ENCODE measurements at places on chromosomes 12 and 14.

DNA sequence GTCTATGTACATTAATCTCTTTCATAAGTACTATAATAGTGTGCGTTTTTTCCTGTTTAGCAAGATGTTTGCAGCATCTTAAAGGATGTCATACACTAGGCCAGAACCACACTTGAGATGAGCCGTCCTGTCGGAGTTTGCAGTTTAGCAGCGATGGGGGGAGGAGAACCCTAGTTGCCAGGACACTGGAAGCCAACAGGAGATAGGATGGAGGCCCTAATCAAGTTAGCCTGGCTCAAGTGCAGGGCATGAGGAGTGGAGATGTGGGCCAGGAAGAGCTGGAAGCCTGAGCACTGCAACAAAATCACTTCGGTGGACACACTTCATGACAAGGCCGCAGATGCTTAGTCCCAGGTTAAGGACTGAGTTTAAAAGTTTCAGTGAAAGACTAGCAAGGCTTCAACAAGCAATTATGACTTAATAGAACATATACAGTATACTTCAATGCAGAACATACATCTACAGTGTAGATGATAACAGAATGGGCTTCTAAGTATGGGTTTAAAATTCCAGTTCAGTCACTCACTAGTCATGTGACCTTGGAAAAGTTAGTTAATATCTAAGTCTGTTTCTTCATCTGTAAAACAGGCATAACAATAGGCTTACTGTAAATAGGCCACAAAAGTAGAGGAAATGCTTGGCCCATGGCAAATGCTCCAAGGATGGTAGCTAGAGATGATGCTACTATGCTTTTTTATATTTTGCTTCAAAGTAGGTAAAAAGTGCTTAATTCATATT is 77.1 kb downstream of the PTPN21 start:
- DNase-seq = peak; percentile 6

- DNase-seq = no peak
Observed at GRCh38 chr12:16369156-16369555, 21.7 kb downstream of the MGST1 start.

GRCh38 chr12:92859650-92860386 is 69.3 kb downstream of the EEA1 start:
- DNase-seq = no peak

DNA sequence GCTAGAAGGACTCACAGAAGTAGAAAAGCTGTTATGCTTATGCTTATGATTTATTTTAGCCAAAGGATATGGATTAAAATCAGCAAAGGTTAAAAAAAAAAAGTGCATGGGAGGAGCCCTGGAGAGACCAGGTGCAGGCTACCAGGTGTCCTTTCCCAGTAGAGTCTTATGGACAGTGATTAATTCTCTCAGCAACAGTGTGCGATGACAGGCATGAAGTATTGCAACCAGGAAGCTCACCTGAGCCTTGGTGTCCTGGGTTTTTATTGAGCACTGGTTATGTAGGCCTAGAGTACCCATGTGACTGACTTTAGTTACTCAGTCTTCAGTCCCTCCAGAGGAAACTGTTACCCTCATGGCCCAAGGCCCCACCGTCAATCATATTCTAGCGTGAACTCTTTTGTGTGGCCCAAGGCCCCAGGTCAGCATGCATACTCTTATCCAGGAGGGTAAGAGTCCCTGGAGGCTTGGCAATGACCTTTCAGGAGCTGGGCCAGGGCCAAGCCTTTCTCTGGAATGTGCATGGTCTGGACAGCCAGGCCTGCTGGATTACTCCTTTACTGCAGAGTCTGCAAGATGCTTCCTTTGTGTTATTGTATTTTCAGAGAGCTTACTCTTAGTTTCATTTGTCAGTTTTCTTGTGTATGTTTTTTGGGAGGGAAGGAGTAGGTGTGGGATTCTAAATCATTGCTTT is 69.6 kb upstream of the RD3L start:
- DNase-seq = no peak

GRCh38 chr14:65558363-65558762 is 145.8 kb downstream of the FUT8 start:
- DNase-seq = no peak

DNA sequence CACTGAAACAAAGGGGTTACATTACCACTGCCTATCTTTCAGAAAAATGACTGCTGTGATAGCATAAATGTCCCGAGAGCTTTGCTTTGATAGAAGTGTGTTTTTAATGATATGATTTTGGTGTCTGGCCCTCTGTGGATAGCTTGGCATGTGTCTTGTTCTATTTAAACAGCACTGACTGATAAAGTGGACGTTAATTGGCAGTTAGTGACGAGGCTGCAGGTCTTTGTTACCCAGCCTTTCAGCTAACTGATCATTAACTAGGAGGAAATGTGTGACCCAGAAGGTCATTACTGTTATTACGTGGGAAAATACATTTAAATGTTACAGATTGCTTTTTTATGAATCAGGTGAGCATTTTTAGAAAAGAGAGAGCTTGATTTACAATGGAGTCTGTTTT is 428.3 kb downstream of the DIO2 start:
- no peak for DNase-seq

GRCh38 chr12:27711317-27711682 is 668 bp downstream of the MRPS35 start:
- DNase-seq = no peak

- no peak for DNase-seq
Observed at GRCh38 chr14:71289536-71289935, 382.3 kb downstream of the PCNX1 start.

GRCh38 chr14:40413136-40413535 is 980.9 kb upstream of the FBXO33 start:
- no peak for DNase-seq

DNA sequence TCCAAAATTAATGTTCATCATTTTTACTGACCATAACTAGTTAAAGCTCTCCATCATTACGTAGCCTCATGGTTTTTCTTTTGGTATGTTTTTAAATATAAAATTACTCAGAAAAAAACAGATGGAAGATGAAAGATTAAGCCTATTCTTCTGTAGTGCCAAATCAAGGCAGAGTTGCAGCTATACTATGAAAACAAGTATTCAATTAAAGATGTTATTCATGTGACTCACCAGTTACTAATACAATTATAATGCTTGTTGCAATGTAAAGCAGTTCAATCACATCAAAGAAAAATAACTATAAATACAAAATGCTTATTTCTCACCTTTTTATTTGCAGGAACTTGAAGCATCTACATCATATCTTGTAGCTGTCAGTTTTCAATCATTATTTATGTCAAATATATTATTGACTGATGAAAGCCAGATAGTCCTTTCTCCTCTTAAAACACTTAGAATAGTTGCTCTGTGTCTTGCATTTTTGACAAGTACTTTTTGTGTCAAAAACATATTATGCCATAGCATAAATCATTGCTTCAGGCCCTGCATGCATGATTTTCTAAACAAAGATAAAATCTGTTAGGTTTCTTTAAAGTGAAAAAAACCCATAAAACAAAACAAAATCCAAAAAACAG is 36.0 kb upstream of the TRHDE start:
- peak; percentile 78 for DNase-seq

GRCh38 chr12:117733549-117733805 is 235.3 kb downstream of the KSR2 start:
- DNase-seq = no peak

GRCh38 chr12:108193493-108193892 is 64.4 kb downstream of the WSCD2 start:
- no peak for DNase-seq

DNA sequence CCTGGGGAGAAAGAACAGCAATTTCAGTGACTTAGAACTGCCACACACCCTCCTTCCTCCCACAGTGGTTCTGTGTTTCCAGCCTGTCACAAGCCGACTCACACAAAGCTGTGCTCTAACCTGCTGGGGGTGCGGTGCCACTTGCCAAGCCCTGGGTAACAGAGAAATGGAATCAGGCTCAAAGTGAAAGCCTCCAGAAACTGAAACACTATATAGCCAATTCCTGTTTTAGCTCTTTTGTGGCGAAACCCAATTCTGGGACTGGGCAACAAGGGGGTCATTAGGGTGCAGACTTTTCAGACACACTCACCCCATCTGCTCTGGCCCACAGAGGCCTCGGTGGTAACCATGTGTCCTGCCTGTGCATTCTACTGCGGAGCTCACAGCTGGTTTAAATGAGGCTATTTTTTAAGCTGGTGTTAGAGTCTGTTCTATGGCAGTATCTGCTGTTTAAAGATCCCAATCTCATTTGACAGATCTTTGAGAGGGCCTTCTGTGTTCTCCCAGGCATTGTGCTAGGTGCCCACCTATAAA is 15.2 kb upstream of the ACTR6 start:
- no peak for DNase-seq

DNA sequence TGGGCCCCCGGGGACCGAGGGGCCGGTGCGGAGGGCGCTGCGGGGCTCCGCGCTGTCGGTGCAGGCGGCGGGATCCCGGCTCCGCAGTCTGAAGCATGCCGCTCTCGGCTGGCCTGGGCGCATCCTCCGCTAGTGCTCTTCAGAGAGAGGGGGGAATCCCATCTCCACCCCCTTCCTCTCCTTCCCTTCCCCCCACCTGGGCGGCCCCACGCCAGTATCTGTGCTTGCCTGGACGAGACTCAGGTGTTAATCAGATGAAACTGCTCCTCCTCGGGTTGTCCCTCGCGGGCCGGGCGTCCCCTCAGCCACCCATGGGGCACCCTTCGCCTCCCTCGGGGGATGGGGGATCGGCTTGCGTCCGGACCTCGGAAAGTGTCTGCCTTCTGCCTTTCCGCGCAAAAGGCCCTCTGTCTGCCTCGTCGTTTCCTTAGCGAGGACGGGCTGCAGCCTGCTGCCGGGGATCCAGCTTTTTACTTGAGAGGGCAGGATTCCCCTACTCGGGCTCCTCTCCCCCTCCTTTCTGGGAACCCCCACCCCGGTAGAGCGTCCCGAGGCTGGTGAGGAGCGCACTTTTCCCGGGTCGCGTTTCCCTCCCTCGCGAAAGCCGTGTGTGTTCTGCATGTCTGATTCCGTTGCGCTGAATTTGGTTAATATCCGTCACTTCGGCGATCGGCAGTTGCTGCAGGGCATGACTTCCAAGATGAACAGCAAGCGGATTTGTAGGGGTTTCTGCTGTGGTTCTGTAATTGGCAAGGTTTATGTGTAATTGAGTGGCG is 1.1 kb downstream of the GPHN start:
- peak; percentile 27 for DNase-seq

GRCh38 chr12:132078190-132078589 is 65.9 kb downstream of the DDX51 start:
- DNase-seq = peak; percentile 78

DNA sequence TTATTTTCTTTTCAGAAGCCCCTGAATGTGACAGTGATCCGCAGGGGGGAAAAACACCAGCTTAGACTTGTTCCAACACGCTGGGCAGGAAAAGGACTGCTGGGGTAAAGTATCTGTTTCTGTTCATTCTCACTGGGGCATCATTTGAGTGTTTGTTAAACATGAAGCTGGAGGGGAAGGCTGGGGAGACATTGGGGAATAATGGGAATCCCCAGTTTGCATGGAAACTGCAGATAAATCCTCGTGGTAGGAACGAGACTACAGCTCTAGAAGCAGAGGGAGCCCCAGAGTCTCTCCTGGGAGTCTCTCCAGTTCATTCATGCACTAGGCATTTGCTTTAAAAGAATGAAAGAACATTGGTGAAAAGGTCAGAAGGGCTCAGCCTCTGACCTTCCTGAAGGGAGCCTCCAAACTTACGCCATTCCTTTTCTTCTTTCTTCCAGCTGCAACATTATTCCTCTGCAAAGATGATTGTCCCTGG is 2.5 kb upstream of the CFAP251 start:
- no peak for DNase-seq

DNA sequence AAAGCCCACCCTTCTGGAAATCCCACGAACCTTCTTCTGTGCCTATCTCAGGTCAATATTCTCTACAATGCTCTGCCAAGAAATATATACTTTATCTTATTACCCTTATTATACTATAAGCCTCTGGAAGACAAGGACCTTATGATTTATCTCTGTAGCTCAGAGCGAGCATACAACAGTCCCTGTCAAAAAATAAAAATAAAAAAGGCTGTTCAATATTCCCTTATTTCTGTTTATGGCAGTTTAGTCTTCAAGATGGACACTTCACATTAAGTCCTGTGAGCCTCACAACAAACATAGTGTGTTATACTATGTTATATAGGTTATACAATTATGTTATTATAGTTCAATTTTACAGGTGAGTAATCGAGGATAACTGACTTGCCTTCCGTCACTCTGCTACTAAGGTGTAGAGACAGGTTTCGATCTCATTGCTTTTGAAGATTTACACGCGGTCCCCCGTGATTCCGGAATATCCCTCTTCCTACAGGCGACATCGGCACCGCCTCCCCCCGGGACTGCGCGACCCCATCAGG is 562 bp downstream of the EAPP start:
- DNase-seq = no peak

DNA sequence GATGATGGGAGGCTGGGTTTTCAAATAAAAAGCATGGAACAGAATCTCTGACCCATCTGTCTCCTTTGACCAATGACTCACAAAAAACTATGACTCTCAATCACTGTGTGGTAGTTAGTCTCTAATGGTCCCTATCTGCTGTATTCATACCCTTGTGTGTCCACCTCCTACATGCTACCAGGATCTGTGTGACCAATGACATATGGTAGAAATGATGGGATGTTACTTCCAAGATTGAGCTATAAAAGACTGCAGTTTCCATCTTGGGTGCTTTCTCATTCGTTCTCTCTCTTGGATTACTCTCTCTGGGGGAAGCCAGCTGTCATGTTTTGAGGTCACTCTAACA is 144.7 kb upstream of the BTG1 start:
- DNase-seq = peak; percentile 79

DNA sequence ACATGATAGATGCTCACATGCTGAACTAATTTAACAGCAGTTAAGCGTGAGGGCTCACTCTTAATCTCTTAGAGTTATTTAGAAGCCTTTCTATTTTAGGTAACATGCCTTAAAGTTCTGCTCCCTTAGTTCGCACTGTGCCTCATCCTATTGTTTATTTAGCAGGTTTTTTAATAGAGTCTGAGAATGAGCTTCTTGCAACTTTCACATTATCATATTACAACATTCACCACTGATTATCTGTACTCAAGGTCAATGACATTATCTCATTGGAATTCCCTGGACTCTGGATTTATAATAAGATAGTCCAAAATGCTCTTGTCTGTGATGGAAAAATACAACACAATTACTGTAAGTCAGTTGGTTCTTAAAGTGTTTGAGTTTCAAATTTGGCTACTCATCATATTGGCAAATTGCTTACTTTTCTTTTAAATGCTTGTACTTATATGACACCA is 183.6 kb upstream of the SLC38A2 start:
- peak; percentile 96 for DNase-seq

DNA sequence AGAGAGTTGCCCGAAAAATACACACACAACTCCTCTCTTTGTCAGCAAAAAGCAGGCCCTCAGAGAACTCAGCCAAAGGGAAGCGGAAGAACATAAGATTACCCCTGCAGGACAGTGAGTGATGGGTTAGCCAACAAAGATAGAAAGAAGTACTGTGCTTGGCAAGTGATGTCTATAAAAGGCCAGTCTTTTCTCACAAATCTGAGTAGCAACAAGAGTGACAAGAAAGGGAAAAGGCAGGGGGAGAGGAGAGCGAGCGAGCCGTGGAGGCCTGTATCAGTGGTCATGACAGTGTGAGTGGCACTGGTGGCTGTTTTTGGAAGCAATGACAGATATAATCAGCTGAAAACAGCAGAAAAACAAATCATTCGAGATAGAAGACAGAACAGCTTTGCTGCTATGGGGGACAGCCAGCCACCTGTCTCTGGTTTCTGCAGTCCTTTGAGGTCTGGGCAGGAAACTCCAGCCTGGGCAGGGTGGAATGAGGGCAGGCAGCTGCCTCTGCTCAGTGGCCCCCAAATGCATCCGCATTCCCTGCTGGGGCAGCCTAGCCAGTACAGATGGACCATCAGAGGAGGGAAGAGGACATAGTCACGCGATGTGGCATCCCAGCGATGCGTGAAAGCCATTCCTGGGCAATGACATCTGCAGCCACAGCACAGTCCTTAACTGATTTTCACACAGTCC is 74.7 kb downstream of the TRIM9 start:
- DNase-seq = peak; percentile 65
